SHP77 treated with DMSO at 0.1 percent for 48 hours (cell line): ENCODE measurements at places on chromosomes 2 and 18.

GRCh38 chr2:84016183-84016582 is 442.9 kb downstream of the SUCLG1 start:
- DNase-seq = no peak

- no peak for DNase-seq
These were observed 121.8 kb downstream of the MAIP1 start for GRCh38 chr2:200077210-200077650.

DNA sequence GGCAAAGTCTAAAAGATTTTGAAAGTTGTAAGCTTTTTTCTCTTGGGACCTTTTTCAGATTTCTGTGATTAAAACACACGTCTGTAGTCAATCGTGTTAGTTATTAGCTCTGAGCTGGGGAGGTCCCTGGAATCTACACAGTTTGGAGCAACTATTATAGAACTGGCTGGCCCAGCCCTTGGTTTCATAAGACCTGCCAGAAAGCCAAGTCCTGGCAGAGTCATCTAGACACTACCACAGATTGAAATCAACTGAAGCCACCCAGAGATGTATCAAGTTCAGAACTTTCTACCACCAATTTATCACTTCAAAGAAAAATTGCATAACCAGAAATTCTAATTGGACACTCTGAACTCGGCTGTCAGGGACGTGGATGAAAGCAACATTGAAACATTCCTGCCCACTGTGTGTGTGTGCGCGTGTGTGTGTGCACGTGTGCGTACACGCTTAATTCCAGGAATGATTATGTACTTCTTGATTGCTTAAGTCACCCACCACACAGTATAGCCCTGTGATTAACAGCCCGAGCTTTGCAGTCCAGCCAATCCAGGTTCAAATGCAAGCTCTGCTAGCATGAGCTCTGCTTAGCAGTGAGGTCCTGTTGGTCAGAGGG is 126.3 kb downstream of the TPGS2 start:
- no peak for DNase-seq

DNA sequence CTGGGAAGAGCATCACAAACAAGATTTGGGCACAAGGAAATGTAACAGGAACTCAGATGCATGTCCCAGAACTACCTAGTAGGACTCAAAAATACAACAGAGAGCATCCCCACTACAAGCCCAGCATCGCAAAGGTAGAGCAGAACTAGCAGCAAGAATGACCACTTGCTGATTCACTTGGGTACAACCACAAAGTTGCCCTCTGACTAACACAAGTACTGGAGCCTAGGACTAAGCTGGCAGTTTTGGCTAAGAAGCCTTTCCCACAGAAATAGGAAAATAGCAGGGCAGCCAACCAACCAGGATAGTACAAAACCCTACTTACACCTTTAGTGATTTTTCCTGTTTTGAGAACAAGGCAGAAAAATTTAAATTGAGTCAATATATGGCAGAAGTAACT is 193.8 kb downstream of the PAX3 start:
- no peak for DNase-seq

GRCh38 chr2:54471221-54471711 is 15.1 kb downstream of the SPTBN1 start:
- DNase-seq = no peak

- no peak for DNase-seq
These were observed 156.0 kb downstream of the TGIF1 start for GRCh38 chr18:3605954-3606443.

- no peak for DNase-seq
These were observed 342.3 kb upstream of the EPHA4 start for GRCh38 chr2:221914334-221914880.

- DNase-seq = no peak
These were observed 87.4 kb downstream of the MDH1 start for GRCh38 chr2:63676135-63676534.

- no peak for DNase-seq
These were observed 27.0 kb downstream of the IRS1 start for GRCh38 chr2:226772389-226773179.

DNA sequence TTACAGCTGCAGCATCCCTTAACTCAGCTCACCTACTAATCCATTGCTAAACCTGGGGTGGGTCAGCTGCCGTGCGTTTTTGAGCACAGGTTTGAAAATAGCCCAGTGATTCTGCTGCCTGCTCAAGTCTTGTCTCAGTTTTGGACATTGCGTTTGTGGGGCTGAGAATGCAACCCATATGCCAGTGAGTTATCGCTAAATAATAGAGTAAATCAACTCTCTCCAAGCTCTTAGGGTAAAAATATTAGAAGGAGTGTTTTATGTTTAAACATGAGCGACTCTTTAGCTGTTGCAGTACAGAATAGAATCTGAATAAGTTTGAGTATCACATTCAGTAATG is 2.1 kb downstream of the TSHZ1 start:
- no peak for DNase-seq

- peak; percentile 54 for DNase-seq
These were observed 160.0 kb downstream of the AGPS start for GRCh38 chr2:177552422-177553175.

- no peak for DNase-seq
These were observed 22.6 kb downstream of the FOXI3 start for GRCh38 chr2:88429929-88430328.

DNA sequence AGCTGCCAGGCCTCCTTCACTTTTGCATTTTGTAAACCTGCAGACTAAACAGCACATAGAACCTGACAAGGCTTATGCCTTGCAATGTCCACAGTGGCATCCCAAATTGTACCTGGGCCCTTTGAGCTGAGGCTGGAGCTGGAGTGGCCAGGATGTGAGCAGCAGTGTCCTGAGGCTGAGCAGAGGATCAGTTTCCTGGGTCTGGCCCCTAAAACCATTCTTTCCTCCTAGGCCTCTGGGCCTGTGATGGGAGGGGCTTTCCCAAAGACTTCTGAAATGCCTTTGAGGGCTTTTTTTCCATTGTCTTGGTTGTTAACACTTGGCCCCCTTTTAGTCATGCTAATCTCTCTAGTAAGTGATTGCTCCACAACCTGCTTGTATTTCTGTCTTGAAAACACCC is 32.8 kb downstream of the FSIP2 start:
- no peak for DNase-seq

GRCh38 chr2:128348701-128349100 is 30.0 kb upstream of the HS6ST1 start:
- DNase-seq = no peak

DNA sequence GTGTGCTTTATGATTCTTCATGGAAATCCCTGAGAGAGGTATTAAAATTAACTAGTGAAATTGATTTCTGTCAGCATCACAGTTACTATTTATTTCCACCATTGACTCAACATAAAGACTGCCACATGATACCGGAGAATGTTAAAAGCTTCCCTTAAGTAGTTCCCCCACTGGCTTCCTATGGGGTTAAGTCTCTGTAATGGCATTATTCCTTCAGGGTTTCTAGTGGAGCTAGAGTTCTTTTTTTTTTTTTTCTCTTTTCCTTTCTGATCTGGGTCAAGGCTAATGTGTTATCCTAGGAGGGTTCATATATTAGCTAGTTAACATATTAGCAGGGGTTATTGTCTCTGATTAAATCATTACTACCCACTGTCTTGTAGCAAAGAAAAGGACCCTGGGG is 1919.1 kb upstream of the PIK3C3 start:
- no peak for DNase-seq

GRCh38 chr18:41395695-41396094 is 559.3 kb upstream of the PIK3C3 start:
- no peak for DNase-seq

GRCh38 chr2:31137211-31138036 is 816 bp downstream of the GALNT14 start:
- no peak for DNase-seq

DNA sequence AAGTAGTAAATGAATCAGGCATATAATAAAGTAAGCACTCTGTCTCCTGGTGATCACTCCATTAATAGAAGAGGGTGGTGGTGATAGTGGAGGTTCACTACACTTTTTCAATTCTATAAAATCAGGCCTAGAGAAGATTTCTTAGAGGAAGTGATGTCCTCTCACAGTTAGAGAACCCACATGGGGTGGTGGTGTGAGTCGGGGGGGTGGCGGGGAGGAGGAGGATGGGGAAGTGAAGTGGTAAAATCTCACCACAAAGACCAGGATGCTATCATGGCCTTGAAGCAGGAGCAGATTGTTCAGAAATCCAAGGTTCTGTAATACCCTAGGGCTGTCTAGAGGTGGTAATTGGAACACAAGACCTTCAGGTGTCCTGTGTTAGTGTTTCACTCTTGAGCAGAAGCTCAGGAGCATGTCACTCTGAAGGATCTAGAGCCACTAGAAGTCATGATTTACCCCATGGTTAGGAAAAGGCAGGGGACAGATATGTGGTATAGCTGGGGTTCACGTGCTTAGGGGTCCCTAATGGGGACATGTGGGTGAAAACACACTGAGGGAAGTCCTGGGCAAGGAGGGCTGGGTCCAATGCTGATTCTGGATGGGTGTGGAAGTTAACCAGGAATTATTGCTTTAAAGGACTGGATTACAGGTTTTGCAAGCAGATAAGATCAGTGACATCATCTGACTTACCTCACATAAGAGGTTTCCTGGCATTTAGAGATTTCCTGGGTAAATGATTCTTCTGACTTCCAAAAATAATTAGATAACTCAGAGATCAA is 31.0 kb downstream of the RNF125 start:
- no peak for DNase-seq

- no peak for DNase-seq
These were observed 219.6 kb downstream of the CD226 start for GRCh38 chr18:69727912-69728572.

DNA sequence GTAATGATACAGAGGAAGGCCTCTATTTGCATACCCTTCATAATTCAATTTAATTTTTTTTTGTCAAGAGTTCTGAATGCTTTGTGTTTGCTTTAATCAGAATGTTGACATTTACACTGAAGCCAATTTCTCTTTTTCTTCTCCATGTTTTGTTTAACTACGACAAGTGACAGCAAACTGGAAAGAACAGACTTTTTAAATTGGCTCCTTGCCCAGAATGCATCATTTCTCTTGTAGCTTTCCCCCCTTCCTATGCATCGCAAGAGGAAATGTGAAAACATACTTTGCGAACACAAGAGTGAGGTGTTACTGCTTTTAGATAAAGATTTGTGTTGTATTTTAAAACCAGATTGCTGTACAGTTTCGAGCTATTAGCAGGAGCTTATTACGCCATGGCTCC is 955.2 kb upstream of the CELF4 start:
- DNase-seq = peak; percentile 60

DNA sequence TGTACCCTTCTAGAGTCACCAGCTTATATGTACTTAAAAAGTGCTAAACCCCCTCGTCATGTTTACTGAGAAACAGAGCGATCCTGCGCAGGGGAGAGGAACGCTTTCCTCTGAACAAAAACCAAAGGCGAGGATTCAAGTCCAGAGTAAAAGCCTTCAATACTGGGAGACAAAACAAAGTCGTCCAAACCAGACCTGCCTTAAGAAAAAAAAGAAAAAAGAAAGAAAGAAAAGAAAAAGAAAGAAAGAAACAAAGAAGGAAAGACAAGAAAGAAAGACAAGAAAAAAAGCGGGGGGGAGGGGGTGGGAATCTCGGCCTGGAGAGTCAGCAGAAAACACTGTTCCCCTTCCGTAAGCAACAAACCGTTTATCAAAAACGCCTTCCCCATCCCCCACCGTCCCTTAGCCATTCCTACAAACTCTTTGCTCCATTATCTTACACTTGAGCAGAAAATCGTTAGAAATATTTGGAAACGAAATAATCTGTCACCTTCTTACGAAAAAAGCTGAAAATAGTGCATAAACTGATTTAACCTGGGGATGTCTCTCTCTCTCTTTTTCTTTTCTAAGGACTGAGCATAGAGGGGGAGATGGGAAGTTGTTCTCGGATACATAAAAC is 3.3 kb downstream of the PTGR3 start:
- no peak for DNase-seq

DNA sequence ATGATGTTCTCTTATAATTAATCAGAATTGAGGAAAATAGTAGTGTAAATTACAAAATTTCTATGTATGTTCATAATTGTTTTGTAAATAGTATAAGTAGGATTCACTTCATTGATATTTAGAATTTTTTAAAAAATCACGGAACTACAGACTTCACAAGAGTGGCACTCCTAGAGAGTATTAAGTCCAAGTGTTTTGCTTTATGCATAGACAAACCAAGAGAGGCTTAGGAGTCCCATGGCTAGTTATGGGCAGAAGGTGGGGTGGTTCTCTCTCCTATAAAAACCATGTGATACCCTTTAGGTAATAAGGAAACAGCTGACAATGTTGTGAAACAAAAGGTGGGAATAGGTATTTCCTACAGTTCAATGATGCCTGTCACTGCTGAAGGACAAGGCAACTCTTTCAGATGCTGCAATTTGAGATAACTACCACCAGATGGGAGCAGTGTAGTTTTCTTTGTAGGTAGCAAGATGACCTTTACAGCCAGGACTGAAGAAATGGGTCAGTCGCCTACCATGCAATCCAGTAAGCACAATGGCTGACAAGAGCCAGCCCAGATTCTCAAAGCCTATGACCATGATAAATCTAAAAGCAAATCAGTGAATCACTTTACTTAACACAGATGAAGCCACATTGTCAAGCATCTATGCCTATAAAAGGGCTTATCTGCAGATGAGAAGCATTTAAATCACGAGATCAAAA is 83.9 kb downstream of the AAK1 start:
- peak; percentile 20 for DNase-seq

GRCh38 chr18:23689616-23690504 is 607 bp downstream of the LAMA3 start:
- no peak for DNase-seq

DNA sequence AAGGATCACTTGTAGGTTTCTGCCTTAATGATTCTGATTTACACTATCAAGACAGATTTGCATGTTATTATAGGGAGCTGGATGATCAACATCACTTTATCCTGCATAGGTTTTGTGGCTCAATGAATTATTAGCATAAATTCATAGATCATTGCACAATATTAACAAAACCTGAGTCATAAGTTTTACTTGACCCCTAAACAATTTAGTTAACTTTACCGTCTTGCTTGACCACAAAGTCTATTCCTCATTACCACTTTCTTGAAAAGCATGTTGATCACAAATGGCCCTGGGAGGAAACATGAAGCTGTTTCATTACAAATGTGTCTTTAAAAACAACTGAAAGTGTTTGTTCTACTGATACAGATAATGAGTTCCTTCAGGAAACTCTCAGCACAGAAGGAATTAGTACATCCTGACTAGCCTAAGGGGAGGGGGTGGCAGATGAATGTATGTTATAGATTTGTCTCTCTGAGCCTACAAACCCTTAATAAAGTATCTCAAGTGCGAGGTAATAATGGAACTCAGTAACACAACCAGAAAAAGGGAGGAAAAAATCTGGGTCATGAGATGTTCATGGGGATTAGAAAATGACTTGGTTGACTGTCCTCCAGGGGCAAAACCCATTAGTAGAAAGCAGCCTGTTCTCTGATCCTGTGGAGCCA is 303.4 kb downstream of the PIK3C3 start:
- DNase-seq = no peak

DNA sequence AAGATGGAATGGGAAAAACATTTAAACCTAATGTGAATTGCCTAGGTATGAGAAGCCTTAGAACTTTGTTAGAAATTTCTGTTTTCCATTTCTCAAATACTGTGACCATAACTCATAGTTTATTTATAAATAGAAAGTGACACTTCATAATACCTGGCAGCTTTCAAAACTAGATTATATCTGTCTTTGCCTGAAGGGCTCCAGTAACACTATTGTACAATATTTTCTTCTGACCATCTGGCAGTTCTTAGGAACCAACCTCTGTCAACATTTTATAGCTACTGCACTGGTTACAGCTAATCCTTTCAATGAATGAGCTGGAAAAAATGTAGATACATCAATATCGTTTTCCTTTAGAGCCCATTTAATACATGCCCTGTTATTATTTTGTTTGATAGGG is 237.4 kb downstream of the CAMKMT start:
- DNase-seq = no peak
